ENCODE measurements at places on chromosomes 7 and 10.

- no peak for DNase-seq
Measured at GRCh38 chr7:75616421-75617167, 122.1 kb downstream of the HIP1 start.

DNA sequence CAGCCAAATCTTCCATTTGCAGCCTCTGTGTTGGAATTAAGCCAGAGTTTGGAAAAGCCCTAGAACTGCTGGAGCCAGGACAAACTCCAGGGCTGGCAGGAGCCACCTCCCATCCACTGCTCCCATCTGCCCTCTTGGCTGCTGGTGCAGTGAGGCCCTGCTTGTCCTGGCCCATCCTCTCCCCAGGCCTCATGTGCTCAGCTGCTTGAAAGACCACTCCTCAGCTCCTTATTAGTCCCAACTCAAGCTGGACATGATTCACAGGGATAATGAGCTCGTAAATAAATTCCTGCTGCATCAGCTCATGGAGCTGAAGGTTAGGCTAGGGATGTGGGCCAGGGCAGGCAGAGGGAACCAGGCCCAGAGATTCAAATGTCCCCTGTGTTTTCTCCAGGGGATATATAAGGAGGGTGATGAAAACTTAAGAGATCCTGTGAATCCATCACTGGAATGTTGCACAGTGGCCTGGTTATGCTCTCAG, 282.8 kb downstream of the RPS24 start:
- no peak for DNase-seq

- DNase-seq, result no peak
Measured at GRCh38 chr10:108147346-108147745, 982.8 kb upstream of the SORCS1 start.

- DNase-seq, result no peak
Measured at GRCh38 chr7:150420242-150420641, 30.2 kb upstream of the GIMAP8 start.

GRCh38 chr7:50739744-50740435, 42.8 kb downstream of the GRB10 start:
- DNase-seq, result peak; percentile 24

- no peak for DNase-seq
Measured at GRCh38 chr10:90352288-90352687, 505.6 kb downstream of the HTR7 start.

- no peak for DNase-seq
Measured at GRCh38 chr7:118580743-118581382, 356.4 kb downstream of the ANKRD7 start.

DNA sequence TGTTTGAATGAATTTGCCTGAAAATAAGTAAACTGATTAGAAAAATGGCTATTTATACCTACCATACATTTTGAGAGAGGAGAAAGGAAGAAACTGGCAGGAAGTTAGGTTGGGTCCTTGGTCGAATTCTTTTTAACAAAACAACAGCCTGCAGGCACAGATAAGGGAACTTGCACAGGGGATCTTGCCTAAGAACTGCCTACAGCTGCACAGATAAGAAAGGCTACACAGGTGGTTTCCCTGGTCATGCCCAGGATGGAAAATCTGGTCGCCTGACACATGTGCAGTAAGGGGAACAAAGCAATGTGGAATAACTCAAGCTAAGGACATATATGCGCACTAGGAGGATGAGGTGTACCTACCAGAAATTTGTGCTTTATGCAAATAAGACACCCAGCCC, 732.1 kb upstream of the POT1 start:
- no peak for DNase-seq

DNA sequence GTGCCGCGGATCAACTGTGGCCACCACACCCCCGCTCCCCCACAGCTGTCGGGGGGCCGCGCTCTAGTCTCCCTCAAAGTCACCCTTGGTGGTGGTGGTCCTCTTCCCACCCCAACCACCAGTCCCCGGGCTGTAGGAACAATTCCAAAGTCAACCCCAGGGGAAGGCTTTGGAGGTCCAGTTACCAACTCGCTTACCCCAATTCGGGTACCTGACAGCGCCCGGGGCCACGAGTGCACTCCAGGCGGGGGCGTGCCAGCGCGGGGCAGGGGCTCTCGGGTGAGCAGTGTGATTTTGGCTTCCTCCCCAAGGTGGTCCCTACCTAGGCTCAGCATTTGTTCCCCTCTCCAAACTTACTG, 584 bp upstream of the ZMIZ1 start:
- peak; percentile 53 for DNase-seq

DNA sequence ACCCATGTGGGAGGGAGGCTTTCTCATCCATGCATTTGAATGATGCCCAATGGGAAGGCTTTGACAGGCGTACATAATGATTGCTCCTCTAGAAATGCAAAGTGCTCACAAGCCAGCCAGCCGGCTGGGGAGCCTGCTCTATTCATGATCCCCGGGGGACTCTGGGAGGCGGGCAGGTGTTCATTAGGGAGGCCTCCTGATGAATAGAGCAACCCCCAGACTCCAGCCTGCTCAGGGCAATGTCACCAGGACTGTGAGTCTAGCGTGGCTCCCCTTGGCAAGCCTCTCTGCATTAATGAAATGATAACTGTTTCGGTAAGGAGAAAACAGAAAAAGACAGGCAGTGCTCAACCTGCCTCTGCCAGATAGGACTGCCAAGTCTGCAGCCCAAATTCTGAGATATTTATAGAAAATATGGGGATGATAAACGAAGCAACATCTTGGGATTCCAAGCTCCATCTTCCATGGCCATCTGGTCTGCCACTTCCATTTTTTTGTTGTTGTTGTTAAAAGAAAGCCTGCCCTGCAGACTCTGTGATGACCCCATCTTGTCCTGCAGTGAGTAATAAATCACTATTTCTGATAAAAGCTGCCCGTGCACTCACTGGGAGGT, 236.4 kb downstream of the PRPF18 start:
- DNase-seq, result no peak

GRCh38 chr10:29256586-29256985, 32.3 kb upstream of the LYZL1 start:
- DNase-seq, result no peak

DNA sequence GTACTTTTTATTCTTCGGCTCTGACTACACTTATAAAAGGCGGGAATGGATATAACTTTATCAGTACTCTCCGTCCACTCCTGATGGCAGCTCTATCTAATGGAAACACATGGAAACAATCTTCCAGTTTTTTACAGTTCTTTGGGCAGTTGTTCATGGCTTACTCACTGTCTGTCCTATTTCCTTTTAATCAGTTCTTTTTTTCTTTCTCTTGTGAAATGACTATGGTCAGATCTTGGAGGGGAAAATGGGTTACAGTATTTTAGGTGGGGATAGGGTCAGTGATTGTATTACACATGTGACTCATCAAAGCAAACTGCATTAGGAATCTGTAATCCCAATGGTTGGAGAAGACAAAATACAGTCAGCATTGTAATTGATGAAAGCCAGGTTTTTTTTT, 112.4 kb downstream of the BICC1 start:
- no peak for DNase-seq

- no peak for DNase-seq
Measured at GRCh38 chr10:103775776-103776175, 79.6 kb downstream of the SH3PXD2A start.

DNA sequence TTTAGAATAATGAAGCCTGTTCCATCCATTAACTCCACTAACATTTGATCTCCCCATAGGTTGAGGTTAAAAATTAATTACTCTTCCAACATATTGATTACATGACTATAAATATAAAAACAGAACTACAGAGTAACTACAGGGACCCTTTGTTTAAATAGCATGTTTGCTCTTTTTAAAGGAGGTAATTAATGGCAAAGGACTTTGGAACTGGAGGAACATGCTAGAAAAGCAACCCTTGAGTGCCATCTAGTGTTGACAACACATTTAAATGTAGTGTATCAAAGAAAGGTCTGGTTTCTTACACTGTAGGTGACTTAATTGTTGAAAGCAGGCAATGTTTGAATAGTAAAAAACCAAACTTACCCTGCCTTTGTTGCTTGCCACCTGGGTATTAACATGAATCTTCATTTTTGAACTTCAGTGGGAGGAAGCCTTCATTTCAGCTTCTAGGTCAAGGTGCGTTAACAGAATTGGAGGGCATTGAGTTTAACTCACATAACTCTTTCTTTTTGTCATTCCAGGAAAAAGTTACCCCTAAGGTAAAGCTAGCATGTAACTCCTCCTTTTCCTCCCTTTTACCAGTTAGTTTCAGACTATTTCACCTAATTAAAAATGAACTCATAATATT, 52.6 kb upstream of the CAPZA2 start:
- DNase-seq, result no peak

DNA sequence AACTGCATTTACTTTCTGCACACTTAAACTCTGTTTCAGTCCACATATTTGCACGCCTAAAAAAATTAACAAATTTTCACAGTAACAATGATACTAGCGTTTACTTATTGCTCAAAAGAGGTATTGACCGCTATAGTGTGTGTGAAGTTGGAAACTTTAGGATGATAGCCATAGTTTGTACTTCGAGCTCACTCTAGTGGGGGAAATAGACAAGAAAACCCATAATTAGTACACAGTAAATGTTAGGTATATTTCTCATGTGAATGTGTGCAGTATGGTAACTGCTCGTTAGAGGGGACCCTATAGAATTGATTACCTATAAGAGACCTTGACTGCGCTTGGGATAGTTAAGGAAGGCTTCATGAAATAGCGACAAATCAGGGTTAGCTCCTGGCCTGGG, 238.4 kb downstream of the AUTS2 start:
- DNase-seq, result no peak

- DNase-seq, result no peak
Measured at GRCh38 chr10:23585666-23586065, 146.8 kb downstream of the OTUD1 start.

GRCh38 chr10:35005868-35006267, 84.3 kb downstream of the CUL2 start:
- no peak for DNase-seq

DNA sequence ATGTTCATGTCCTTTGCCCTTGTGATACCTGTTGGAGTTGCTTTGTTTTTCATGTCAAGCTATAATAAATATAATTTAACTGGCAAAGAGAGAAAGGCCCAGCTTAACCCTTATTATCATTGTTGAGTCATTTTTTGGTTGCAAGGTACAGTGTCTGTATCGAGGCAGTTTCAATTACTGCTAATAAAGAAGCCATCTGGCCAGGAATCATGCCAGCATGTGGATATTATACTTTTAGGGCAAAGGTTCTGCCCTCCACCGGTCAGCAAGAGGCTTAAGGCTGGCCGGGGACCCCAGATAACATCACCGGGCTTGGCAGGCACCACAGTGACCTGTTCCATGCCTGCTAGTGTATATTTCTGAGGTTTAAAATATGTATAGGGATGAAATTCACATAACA, 9.0 kb upstream of the CYP3A4 start:
- DNase-seq, result no peak

DNA sequence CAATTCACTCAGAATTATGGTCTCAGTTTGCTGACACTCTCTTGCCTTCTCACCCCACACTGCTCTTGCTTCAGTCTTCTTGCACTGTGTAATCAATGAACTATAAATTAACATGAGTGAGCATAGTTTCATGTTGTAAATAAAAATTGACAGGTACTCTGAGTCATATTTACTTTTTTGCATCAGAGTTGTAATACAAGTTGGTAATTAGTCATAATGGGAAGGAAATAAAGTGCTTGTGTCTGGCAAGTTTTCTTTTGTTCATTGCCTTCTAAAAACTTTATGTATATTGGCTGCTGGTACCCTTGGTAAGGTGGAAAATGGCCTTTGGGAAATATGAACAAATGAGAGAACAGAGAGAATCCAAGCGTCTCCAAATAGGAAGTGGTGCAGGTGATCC, 169.3 kb upstream of the MAGI2 start:
- DNase-seq, result no peak

DNA sequence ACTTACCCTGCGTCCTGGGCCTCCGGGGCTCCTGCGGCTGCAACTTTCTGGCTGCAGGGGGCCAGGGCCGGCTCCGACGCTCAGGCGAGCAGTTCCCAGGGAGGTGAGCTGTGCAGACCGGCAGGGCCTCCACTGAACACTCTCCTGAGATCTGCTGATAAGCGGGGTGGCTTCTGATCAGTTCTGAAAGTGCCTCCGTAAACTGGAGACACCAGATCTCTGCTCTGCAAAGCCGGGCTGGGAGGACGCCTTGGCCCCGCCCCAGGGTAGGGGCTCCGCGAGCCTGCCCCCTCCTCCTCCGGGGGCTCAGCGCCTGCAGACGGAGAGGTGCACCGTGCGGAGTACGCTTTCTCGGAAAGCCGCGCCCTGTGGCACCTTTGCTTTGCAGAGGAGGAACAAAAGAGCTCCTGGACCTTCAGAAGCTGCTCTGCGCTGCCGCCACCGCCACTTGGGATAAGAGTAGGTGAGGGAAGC, 141.3 kb upstream of the VKORC1L1 start:
- no peak for DNase-seq

- DNase-seq, result no peak
Measured at GRCh38 chr7:101172854-101173751, 7.0 kb downstream of the NAT16 start.

DNA sequence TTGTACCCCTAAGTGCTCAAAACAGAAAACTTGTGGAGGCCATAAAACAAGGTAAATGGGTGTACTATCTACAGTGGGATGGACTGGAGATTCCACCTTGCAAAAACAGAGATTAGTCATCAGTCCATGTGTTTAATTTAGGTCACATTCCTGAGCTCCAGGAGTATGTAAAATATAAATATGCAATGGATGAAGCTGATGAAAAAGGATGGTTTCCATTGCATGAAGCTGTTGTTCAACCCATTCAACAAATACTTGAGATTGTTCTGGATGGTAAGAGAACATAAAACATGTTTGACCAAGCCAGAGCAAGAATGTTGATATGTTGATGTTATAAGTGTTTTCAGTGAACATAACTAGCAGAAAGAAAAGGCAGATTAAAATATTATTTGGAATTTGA, 14.6 kb downstream of the ASB15 start:
- no peak for DNase-seq

- no peak for DNase-seq
Measured at GRCh38 chr7:16826060-16826459, 21.3 kb upstream of the AGR2 start.

GRCh38 chr7:116546054-116546453, 21.2 kb downstream of the CAV1 start:
- DNase-seq, result no peak

- no peak for DNase-seq
Measured at GRCh38 chr7:167976-168791, 24.2 kb upstream of the FAM20C start.

- no peak for DNase-seq
Measured at GRCh38 chr10:125201108-125201524, 40.8 kb upstream of the CTBP2 start.
